ENCODE measurements at places on chromosomes 2 and 18.

DNA sequence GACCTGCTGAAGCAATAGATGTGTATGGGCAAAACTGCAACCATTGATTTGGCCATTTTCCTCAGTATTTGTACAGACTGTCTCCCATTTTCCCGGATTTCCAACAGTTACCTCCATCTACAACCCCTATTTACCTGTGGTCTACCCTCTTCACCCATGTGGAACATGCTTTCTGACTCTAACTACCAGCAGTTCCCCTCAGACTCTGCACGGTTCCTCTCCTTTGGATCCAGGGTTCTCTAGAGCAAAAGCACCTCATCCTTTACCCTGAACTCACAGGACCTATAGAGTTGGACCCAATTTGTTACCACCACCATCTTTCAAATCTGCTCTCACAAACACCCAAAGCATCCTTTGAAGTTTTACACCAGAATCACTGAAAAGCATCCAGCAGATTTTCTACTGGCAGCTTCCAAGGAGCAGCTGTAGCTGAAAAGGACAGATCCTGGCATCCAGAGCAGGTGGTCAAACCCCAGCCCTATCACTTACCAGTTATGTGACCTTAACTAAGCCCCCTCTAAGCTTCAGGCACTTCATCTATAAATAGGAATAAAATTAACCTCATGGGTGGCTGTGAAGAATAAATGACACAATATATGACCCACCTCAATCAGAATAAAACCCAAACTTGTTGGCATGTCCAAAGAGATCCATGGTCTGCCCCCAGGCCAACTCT, 15.3 kb downstream of the CYTIP start:
- DNase-seq, result no peak

DNA sequence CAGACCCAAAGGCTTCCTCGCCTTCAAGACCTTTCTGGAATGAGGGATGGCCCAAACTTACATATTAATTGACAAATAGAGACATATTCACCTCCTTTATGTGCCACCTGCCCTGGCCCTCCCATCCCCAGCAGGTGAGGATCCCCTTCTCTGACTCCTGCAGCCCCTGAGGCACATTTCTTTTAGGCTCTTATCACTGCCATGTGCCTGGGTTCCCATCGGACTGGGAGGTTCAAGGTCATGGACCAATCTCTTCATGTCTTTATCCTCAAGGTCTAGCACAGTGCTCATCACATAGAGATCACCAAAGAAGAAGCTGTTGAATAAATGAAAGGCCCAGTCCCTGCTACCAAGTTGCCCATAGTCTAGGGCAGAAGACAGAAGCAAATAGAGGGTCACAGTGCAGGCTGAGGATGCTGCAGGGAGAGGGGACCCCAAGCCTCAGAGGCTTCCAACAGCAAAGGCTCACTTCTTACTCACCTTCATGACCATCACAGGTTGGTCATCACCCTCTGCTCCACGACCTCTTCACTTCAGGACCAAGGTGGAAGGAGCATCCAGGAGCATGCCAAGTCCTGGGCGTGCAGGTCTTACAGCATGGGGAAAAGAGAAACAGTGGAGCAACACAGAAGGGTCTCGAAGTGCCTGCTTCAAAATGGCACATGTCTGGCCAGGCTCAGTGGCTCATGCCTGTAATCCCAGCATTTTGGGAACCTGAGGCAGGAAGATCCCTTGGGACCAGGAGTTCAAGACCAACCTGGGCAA, 193.9 kb downstream of the SMAD2 start:
- no peak for DNase-seq

GRCh38 chr2:199659207-199659606, 191.8 kb downstream of the FTCDNL1 start:
- no peak for DNase-seq

DNA sequence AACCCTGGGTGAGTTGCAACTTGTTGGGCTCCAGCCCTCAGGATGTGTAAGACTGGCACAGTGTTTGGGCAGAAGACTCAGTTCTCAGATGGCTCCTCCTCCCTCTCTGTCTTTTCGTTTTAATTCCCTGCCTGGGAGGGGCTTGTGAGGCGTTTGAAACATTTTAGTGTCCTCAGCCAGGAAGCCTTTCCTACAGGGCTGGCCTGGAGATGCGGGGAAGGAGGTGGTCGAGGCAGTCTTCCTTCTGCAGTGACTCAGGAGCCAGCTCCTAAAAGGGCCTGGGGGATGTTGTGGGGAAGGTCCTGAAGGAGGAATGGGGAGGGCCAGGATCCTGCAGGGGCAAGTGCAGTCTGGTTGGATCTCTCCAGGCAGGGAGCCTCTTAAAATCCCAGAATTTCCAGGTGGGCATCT, 22.1 kb upstream of the IGFBP5 start:
- no peak for DNase-seq

- DNase-seq, result no peak
These were observed 357.9 kb upstream of the NRP2 start for GRCh38 chr2:205324355-205324754.

- no peak for DNase-seq
These were observed 66.4 kb upstream of the TGFA start for GRCh38 chr2:70620020-70620419.

DNA sequence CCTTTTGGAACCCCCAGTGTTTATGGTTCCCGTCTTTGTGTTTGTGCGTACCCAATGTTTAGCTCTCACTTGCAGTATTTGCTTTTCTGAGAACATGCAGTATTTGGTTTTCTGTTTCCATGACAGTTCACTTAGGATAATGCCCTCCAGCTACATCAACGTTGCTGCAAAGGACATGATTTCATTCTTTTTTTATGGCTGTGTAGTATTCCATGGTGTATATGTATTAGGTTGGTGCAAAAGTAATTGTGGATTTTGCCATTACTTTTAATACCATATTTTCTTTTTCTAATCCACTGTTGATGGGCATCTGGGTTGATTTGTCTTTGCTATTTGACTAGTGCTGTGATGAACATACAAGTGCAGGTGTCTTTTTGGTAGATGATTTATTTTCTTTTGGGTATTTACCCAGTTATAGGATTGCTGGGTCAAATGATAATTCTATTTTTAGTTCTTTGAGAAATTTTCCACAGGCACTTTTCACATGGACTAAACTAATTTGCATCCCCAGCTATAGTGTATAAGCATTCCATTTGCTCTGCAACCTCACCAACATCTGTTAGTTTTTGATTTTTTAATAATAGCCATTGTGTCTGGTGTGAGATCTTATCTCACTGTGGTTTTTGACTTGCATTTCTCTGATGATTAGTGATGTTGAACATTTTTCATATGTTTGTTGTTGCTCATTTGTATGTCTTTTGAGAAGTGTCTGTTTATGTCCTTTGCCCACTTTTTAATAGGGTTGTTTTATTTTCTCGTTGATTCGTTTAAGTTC, 63.6 kb downstream of the CERS6 start:
- DNase-seq, result no peak

DNA sequence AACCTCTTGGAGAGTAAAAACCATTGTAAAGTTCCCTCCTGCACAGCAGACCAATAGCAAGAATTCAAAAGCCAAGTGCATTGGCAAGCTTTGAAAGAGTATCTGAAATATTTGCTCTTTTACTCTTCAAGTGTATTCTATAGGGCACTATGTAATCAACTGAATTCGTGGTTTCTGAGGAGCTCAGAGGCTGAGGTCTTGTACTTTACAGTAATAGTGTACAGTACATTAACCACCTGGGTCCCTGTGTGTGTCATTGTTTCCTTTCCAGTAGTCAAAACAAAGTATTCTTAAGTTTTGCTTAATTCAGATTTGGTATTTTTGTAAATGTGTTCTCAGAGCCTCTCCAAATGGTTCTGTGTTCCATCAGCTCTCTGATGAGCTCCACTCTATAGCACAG, 769.7 kb downstream of the LRRTM4 start:
- no peak for DNase-seq

GRCh38 chr2:83953697-83954096, 505.4 kb downstream of the SUCLG1 start:
- DNase-seq, result no peak

GRCh38 chr2:1751767-1752725, 7.7 kb upstream of the PXDN start:
- no peak for DNase-seq

GRCh38 chr2:150403457-150403856, 84.0 kb downstream of the RND3 start:
- no peak for DNase-seq

DNA sequence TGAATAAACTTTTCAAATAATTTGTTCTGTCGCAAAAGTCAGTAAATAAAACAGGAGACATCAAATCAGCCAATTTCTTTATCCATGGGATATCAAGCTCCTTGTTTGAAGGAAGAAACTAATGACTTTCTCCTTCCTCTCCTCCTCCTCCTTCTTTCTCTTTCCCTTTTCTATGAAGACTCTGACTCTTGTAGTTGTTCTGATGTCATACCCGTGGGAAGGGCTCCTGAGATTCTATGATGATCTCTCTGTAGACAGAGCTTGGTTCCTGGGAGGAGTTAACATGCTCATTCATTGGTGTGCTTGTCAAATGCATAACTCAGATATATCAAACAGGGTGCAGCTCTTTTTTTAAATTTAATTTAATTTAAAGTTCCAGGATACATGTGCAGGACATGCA, 118.7 kb upstream of the KCTD1 start:
- no peak for DNase-seq

DNA sequence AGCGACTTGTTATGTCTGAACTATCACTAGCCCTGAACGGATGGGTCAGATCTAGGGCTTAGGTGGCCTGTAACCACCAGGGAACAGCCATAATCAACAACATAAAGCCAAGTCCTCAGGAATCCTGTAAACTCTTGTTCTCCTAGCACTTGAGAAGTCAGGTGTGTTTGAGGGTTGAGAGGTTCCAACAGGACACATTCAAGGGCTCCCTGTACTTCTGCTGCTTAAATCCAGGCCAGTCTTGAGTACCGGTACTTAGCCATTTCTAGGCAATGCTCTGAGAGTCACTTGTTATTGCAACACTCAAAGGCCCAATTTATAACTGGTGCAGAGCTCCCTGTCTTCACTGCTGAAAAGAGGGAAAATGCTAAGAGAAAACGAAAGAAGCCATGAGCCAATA, 21.6 kb upstream of the SLC40A1 start:
- DNase-seq, result no peak

- no peak for DNase-seq
These were observed 285.1 kb downstream of the TMX3 start for GRCh38 chr18:68429841-68430240.

DNA sequence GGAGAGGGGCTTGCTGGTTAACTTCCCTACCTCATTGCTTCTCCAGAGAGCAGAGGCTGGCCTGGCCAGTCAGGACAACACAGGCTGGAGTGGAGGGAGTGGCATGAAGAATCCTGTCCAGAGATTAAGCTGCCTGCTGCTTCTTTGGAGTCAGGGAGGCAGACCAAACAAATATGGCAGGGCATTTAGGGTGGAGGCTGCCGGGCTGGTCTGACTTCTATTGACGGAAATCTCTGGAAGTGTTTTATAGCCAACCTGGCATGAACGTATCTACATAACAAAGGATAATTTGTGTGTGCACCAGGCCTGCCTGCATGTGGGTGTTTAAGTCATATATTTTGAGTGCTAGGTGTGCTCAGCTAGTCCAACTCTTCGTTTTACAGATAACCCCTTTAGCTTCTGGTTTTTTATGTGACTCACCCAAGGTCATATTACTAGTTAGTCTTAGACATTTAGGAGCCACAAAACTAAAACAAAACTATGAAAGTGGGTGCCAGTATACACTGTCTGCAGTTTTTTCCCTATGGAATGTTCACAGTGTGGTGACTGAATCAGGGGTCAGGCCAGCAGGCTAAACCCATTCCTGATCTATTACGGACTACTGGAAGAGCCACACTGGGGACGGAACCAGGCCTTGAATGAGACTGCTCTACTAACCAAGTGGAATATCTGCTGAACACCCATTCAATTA, 5.5 kb downstream of the NPC1 start:
- no peak for DNase-seq

DNA sequence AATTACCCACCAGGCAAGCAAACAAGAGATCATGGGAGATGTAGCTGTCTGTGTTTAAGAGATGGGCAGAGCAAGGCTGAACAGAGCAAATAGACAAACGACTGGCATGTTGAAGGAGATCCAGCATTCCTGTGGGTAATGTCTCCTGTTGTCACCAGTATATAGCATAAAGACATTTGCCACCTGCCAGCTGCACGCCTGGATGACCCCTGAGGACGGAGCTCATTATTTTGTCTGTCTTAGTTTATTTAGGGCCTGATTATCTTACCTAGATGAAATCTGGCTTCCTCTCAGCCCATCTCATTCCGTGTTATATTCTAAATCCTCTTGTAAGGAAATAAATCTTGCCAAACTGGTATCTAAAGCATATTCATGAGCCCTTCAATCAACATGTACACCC, 510.3 kb upstream of the LINC00305 start:
- no peak for DNase-seq

DNA sequence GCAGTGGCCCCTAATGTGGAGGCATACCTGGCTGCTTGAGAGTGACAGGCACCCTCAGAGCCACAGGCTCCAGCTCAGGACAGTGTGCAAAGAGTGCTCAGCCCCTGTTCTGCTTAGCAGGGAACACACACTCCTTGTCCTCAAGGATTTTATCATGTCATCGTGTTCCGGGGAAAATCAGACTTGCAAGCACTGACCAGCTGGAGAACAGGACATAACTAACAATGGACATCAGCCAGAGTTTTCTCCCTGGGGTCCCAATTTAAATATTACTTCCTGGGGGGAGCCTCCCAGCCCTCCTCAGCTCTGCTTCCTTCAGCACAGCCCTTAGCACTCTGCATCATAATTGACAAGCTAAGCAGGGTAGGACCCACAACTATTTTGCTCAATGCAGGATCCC, 175.4 kb upstream of the ACAA2 start:
- DNase-seq, result no peak

DNA sequence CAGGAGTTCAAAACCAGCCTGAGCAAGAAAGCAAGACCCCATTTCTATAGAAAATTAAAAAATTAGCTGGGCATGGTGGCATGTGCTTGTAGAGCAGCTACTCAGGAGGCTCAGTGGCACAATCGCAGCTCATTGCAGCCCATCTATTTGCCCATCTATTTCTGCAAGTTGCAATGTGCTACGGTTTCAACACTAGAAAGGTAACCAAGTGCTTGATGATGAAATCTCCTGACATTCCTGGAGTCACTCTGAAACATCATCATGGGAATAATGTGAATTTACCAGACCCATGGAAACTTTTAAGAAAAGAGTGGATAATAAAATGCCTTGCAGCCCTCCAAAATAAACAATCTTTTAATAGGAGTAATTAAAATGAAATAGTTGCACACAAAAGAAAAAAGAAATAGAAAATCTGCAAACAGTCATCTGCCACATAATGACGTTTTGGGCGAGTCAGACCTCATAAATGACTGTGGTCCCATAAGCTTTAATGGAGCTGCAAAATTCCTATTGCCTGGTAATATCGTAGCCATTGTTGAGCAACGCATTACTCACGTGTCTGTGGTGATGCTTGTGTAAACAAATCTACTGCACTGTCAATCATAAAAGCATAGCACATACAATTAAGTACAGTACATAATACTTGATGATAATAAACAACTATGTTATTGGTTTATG, 46.6 kb upstream of the AMMECR1L start:
- peak; percentile 37 for DNase-seq

GRCh38 chr2:174615871-174616436, 18.4 kb upstream of the WIPF1 start:
- DNase-seq, result no peak

- no peak for DNase-seq
These were observed 240.8 kb downstream of the NEDD4L start for GRCh38 chr18:58284699-58285448.
